ENCODE measurements at places on chromosomes 2 and 18.

DNA sequence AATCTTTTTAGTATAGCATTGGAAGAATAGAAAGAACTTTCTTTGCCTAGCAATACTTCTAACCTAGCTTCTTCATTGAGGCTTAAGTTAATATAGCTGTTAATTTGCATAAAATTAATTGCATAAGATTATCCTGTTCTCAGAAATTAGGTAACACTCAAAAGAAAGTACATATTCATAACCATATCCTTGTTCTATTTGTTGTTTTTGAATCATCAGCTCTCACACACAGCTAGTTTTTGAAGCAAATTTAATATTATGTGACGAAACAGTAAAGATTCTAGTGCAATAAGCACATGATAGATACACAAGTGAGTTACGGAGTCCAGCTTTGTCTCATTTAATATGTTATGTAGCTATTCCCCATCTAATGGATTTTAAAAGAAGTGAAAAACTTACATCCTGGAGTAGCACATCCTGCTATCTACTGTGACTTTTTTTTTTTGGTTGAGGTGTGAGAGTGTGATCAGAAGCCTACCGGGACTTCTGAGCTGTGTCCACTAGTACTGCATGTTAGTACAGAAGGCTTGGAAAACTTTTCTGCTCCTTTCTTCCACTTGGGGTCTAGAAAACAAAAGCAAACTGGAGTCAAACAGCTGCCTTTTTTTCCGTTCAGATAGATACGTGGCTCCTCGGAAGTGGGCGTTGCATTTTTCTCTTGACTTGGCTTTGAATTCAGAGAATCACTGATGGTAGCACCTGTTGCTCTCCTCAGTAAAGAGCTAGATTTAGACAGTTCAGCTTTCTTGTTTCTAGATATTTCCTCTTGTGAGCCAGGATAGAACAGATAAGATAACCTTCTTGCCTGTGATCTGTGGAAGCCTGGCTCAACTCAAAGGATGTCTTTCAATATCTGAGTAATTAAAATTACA lies 27.2 kb downstream of the KDM3A start:
- DNase-seq, result no peak

DNA sequence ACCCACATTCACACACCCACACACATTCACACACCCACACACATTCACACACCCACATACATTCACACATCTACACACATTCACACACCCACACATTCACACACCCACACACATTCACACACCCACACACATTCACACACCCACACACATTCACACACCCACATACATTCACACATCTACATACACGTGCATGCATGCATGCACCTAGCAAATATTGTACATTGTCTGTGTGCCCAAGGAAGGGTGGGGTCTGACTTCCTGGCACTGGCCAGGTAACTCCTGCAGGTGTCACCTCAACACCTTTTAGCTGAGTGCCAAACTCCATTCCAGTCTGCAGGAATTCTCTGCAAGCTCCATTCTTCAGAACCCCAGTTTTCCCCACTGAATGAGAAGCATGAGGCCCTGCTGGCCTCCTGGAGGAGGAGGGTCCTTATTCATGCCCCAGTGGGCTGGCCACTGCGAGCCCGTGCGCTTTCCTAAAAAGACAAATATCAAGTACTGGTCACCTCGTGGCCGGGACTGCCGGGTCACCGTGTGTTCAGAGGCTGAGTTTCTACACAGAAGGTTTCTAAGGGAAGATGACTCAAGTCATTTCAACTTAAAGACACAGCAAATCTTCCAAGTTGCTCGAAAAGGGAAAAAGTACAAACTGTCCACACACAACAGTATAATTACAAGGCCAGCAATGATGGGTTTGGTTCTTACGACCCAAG lies 131.5 kb downstream of the HDAC4 start:
- DNase-seq, result no peak

- no peak for DNase-seq
Observed at GRCh38 chr2:215188078-215188477, 49.7 kb upstream of the ABCA12 start.

DNA sequence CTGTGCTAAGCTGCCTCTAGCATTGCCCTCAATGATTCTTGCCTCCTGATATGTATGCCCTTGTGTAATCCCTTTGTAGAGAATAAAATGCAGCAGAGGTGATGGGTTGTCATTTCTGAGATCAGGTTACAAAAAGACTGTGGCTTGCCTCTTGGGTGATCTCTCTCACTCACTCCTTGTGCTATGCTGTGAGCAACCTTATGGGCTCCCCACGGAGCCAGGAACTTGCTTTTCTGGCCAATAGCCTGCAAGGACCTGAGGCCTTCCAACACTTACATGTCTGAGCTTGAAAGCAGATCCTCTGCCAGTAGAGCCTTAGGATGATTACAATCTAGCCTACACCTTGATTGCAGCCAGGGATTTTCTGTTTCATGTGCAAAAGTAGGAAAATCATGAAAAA lies 123.1 kb upstream of the XIRP2 start:
- DNase-seq, result no peak

DNA sequence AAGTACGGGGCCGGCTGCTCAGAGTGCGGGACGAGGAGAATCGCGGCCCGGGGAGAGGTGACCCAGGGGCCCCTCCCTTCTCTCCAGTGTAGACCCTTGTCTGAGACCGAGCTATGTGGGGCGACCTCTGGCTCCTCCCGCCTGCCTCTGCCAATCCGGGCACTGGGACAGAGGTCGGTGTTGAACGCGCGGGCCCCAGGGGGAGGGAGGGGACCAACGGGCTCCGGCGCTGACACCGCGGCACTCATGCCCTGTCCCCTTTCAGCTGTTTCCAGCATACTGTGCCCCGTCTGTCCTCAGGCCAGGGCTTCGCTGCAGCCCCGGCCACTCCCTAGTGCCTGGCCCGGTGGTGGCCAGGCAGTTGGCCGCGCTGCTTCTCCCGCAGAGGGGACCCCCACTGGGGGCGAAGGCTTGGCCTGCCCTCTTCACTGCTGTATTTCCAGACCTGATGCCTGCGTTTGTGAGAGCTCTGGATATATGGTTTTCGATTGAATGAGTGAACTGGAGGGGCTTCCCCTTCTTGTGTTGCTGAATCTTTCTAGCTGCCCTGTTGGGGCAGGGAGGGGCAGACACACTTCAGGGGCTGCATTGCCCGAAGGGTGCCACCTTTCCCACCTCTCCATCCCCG lies 809 bp downstream of the DBI start:
- no peak for DNase-seq

Data from stimulated activated CD8-positive, alpha-beta memory T cell treated with anti-CD3 and anti-CD28 coated beads, Interleukin-2, amount 100 ng/mL, for 1 hour (primary cell).